ENCODE measurements at places on chromosomes 5 and 9.

DNA sequence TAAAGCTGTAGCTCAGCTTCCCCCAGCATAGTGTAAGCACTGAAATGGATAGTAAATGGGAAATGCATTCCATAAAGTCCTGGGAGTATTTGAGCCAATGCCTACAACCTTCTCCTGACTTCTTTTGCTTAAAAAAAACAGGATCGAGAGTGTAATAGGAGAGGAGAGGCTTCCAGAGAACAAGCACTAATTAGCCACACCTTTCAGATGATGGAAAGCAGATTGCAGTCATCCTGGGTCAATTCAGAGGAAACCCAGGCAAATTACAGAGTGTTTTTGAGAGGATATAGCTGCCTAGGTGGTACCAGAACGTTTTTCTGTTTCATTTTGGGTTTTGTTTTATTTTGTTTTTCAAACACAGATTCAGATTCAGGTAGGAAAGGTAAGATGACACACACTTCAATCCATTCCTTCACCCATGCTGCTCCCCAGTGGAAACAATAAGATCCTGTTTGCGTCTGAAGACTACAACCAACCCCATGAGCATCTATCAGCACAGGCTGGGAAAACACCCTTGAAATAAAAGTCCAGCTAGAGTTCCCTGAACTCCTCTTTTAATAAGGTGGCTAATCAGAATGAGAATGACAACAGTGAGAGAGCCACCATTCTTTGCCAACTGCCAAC, 95.6 kb downstream of the RFK start:
- DNase-seq: no peak

GRCh38 chr5:94433397-94434163, 184.8 kb downstream of the KIAA0825 start:
- DNase-seq: no peak

- no peak for DNase-seq
These were observed 42.5 kb upstream of the SH3PXD2B start for GRCh38 chr5:172496671-172497371.

GRCh38 chr9:69397384-69398214, 72.6 kb downstream of the ENTREP1 start:
- no peak for DNase-seq

- DNase-seq: no peak
These were observed 1.6 kb downstream of the RFESD start for GRCh38 chr5:95647886-95648860.

DNA sequence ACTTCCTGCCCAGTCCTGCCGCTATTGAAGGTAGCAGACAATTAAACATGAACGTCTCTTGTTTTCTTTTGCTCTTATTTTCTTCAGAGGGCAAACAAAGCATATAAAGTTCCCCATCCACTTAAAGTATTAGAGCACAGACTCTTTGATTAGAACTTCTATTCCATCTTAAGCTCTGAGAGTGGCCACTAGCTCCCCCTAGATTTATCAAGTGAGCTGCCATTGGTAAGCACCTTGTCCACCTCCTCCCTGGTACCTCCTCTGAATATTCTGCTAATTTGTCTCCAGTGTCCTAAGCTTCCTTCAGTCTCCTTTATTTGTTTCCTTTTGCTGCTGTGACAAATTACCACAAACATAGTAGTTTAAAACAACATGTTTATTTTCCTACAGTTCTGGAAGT, 264.3 kb upstream of the KCNN2 start:
- no peak for DNase-seq

DNA sequence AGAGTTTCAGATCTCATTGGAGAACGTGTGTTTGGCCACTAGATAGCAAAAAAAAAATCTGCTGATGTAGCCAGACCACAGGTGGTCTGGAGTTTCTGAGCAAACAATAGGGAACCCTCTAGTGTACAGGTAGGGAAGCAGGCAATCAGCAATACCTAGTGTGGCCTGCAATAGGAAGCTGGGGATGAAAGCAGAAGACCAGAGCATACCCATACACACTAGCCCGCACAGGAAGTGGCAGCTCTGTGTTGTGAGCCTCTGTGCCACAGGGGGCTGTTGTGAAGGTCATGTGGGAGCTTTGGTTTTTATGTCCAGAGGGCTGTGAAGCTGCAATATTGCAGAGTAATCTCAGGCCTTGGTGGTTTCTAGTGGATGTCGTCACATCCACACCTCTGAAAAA, 81.2 kb downstream of the MTAP start:
- no peak for DNase-seq

- DNase-seq: no peak
These were observed 247.6 kb upstream of the FBXL7 start for GRCh38 chr5:15252331-15252730.

GRCh38 chr5:138721979-138722378, 31.2 kb upstream of the CTNNA1 start:
- DNase-seq: no peak

- no peak for DNase-seq
These were observed 34.8 kb upstream of the PRDM12 start for GRCh38 chr9:130629443-130630070.

DNA sequence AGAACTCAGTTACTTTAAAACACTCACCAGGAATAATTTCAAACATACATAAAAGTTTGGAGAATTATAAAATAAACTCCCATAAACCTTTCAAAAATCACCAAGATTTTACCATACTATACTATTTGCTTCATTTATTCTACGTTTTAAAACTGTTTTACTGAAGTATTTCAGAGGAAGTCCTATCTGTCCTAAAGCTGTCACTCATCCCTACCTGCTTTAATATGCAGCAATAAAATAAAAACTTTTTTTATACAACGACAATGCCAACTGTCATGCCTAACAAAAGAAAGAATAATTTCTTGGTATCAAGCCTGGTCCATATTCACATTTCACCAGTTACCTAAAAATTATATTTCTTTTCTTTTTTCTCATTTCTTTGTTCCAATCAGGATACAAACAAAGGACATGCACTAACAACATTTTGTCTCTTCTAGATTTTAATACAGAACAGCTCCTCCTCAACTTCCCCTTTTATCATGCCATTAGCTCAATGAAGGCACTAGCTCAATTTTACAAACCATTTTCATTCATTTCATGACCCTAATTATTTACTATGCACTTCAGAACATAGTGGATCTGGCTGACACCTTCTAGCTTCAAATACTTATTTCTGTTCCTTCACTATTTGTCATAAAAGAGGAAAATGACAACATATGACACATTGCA, 135.2 kb downstream of the GNAQ start:
- no peak for DNase-seq

DNA sequence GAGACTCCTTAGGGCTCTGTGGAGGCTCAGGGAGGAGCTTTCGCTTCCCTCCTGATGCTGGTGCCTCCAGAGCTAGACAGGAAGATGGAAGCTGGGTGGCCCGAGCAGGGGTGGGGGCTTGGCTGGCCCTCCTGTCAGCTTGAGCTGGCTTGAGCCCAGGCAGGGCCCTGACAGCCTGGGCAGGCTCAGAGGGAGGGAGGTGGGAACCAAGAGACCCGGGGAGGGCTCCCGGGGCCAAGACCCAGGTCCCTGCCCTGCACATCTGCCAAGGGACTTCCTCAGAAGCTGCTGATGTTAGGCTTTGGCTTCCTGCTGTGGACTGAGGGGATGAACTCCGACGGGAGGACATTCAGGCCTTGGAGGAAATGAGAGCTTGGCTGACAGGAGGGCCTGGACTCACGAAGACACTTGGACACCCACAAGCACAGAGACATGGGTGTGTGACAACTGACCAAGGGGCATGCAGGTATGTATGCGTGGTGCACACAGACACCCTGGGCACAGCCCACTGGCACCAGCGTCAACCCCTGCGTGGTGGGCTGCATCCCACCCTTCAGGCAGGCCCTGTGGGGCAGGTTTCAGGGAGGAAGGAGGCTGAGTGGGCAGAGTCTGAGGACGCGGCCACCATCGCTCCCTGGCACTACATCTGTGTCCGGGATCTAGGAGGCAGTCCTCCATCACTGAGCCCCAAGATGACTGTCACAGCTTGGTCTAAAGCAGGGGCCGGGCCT, 1.7 kb upstream of the LTC4S start:
- DNase-seq: no peak

GRCh38 chr5:112649882-112650281, 87.8 kb upstream of the APC start:
- DNase-seq: no peak

DNA sequence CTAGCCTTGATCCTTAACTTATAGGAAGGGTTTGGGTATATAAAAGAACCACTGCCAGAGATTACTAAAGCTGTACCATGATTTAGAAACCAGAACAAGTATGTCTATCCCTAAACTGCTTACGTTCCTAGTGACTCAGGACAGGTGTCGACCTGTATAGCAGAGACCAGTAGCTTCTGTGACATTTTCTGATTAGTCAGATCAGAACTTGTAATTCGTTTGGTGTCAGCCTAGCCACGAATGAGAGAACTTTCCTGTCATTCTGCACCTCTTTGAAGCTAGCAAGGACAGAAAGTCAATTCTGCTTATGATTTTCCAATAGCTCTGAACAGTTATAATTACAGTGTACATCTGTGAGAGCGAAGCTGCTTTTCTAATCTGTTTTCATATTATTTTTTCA, 39.5 kb downstream of the PRKACG start:
- DNase-seq: no peak

DNA sequence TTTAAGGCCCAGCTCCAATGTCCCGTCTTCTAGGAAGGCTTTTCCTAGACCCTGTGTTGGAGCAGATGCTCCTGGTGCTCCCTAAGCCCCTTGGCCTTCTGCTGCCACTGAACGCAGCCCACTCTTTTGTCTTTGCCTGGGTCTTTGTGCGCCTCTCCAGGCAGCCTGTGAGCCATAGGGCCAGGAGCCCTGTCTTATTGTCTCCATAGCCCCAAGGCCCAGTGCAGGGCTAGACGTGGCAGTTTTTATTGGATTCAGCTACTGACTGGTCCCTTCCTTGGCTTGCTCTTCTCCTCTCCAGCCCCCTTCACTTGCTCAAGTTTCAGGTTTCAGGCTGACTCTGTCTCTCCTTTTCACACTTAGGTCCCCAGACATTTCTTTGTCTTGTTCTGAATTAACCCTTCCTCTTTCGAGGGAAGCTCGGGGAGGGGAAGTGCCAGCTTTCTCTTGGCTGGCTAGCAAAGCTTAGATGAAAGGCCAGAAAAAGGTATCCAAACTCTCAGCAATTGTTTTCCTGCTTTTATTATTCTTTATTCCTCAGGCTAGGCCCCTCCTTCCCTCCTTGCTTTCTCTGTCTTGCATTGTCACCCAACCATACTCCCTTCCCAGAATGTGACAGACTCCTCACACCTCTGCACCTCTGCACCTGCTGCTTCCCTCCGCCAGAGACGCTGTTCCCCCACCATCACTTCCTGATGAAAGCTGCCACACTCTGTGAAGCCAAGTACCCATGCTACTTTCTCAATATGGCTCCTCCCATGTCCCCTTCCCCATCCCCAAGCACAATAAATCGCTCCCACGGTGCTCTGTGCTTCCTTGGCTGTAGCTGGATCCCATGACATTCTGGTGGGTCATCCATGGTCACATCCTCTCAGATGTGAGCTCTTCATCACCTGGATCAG, 101.6 kb upstream of the CPEB4 start:
- DNase-seq: no peak

- DNase-seq: no peak
These were observed 55.1 kb upstream of the LVRN start for GRCh38 chr5:115907177-115907576.

GRCh38 chr9:121219530-121219929, 17.9 kb upstream of the RAB14 start:
- DNase-seq: no peak

GRCh38 chr5:140348104-140348503, 1.7 kb upstream of the HBEGF start:
- no peak for DNase-seq

- DNase-seq: no peak
These were observed 19.9 kb downstream of the TNFSF8 start for GRCh38 chr9:114910541-114910940.

DNA sequence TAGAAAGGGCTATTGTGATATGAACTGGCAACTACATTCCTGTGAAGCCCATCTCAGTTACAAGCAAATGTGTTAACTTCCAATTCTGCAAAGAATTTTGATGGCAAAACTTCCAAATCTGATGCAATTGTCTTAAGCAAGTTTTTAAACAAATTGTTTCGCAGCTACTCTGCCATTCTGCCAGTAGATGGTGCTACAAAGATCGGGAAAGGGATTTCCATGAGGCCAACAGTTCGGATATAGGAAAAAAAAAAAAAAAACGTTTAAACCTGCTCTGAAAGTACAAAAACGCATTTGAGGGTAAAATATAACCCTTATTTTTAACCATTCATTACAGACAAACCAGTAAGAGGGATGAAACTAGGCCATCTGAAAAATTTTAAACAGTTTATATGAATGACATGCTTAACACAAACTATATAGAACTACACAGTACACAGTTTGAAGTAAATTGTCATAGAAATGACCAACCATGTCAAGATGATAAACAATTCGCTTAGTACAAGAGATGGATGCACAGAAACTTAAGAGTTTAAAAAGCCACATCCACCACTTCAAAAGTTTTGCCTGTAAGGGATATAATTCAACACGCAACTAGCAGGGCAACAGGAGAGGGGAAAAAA, 2.2 kb downstream of the HNRNPA0 start:
- DNase-seq: peak; percentile 47

DNA sequence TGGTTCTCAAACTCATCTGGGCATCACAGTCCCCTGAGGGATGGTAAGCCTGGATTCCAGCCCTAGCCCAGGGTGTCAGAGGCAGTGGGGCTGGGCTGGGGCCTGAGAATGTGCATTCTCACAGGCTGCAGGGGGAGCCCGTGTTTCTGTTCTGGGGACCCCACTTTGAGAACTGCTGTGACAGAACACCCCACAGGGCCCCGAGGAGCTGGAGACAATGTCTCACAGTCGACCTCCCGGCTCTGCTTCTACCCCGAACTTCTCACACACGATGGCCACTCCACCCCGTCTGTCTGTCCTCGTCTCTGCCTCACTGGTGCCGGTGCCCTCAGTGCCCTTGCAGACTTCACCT, 130.0 kb downstream of the CACNA1B start:
- DNase-seq: no peak

DNA sequence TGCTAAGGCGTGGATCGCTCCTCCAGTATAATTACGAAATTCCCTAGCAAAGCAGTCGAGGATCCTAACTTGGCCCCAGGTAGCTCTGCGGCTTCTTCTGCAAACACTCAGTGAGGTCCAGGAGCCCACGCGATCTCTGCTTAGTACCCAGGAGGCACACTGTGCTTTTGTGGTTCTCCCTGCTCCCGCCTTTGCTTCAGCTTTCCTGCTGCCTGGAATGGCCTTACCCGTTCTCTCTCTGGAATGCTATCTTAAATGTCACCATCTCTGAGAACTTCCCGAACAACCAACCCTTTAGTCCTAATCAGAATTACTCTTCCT, 639 bp downstream of the INVS start:
- peak; percentile 11 for DNase-seq

GRCh38 chr5:77971776-77972468, 195.8 kb upstream of the TBCA start:
- DNase-seq: no peak

DNA sequence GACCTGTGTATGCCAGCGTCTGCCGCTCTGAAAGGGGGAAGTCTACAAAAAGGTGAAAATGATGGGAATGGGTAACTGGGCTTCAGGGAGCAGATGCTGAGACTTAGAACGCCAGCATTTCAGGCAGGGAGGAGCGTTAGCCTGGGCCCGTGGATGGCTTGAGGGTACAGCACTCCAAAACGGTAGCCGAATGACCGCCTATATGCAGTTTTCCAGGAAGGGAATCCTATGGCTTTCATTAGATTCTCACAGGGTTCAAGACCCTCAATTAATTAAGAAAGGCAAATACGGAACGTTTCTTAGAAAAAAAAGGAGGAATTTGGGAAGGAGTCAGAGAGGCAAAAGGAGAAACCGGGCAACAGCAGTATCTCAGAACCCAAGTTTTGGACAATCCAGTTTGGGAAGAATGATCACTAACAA, 639 bp downstream of the AMACR start:
- no peak for DNase-seq

GRCh38 chr9:116162241-116162781, 8.7 kb downstream of the PAPPA start:
- no peak for DNase-seq

Data from ovary (tissue), 10 donors.